Umbilical cord (tissue), 2 donors: ENCODE measurements at places on chromosomes 6 and 20. TPM values are rescaled to one million over a fixed set of nuclear protein-coding genes. Genes with fewer than 3 reads are reported as not detected.
A peak's percentile ranks its signal among the peaks of the same experiment; 100 is the strongest.

DNA sequence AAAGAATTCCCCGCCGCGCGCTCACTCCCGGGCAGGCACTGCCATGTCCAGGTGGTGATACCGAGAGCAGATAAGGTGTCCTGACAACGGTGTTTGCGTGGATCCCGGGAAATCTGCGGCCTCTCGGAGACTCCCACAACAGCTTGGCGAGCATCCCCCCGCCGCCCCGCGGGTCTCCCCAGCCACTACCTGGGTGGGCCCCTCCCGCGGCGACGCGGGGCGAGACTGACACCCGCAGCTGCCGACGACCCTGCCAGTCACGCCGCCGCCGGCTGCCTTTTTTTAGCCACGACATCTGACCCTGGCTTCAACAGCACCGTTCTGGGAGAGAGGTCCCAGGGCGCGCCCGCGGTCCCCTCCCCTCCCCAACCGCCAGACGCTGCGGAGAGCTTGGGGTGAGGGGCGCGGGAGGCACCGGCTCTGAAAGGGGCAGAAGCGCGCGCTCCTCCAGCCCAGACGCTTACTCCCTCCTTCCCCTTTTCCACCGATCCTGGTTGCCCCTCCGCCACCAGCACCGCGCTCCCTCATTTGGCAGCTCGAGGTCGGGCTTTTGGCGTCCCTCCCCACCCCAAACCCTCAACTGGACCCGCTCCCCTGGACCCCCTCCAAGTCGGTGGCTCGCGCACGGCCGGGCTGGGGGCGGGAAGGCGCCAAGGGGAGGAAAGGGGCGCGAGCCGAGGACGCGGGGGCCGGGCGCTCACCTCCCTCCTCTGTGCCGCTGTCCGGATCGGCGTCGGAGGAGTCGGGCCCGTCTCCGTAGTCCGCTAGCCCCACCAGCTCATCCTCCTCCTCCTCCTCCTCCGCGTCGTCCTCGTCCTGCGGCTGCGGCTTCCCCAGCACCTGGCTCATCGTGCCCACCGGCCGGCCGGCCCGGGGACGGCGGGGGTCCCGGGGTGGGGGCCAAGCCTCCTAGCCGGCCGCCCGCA, 665 bp downstream of the RRAGD start:
- DNase-seq, result peak; percentile 21

DNA sequence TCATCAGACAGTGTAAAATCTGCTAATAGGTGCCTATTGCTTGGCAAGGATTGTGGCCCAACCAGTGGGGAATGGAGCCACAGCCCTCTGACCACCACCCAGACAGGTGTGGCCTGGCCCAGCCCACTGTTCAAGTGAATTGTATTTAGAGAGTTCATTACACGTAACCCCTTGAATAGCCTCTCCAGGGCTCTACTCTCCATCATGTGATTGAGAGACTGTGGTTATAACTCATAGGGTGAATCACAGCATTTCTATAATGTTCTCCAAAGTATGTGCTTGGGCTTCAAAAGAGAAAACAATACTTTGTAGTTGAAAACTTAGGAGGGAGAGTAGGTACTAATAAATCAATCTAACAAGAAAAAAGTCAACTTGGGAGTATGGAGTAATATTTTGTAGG, 38.4 kb downstream of the ALDH8A1 start:
- DNase-seq, result no peak

DNA sequence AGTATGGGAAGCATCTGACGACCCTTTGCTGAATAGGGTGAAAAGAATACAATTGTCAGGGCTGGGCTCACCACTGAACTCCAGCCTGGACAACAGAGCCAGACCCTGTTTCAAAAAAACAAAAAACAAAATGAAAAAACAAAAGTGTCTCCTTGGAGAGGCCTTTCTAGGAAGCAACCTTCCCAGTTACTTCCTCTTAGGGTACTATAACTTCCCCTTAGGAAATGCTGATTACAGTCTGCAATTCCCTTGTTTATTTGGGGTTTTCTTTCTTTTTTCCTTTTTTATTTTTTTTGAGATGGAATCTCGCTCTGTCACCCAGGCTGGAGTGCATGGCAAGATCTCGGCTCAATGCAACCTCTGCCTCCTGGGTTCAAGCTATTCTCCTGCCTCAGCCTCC, 20.5 kb upstream of the TTPAL start:
- no peak for DNase-seq

DNA sequence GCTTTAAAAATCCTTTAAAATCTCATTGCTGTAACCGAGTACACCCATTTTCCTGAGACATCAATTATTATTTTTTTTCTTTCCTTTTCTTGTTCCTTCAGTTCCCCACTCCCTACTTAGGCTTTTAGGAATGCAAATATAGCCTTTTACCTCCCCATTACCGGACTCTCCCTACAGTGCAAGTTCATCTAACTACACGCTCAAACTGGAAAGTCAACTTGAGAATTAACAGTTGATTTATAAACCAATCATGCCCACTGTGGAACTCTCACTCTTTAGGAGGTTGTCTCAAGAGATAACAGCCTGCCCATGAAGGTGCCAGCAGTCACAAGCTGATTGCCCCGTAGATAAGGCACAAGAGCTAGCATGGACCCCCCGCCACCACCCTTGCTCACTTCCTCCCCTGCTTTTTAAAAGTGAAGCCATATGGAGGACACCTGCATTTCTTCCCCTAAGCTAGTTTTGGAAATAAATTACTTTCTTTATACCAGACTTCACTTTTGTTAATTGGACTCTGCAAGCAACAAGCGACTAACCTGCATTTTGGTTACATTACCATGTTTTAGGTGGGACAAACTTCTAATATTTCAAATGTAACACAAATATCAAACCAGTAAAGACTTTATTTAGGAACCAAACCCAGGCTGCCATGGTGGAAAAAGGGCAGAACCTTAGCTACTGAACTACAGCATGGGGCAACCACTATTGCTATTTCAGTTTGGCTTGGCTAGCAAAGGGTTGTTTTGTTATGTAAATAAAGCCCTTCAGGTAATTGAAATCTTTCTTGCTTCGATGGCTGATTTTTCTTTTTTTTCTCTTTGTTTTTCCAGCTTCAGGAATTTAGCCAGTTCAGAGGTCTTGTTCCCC, 34.9 kb downstream of the UBD start:
- no peak for DNase-seq

DNA sequence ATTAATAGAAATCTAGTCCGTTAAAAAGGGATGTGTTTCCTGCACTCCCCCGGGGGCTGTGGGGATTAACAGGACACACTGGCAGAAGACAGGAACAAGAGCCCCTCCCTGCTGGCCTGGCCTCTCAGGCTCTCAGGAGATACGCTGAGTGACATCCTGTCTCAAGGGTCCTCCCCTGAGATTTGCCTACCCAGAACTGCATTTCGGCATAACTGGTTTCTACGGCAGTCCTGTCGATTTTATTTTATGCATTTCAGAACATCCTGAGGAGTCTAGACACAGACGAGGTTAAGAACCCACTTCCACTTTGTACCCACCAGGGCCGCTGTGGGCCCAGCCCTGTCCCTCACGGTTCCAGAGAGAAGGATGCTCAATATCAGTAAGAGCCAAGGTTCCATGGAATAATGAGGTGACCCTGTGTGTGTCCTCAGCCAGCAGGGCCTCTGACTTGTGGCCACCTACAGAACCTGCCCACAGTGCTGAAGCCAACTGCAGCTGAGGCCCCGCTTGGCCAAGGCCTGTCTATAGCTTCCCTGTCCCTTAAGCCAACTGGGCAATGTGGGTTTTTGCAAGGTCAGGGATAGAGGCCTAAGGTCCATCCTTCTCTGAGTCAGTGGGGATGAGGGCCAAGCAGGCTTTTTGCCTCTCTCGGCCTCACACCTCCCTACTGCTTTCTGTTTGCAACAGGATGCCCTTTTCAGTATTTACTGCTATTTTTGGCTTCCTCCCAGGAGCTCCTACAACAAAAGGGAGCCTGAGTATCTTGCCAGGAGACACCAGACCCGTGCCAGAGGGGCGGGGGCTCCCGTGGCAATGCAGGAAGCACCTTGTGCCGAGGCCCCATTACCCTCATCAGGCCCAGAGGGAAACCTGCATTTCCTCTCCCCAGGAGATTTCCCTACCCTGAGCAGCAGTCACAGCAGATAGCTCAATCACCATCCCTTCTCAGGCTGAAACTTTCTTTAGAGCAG, 14.7 kb downstream of the UQCC2 start:
- DNase-seq, result peak; percentile 47

DNA sequence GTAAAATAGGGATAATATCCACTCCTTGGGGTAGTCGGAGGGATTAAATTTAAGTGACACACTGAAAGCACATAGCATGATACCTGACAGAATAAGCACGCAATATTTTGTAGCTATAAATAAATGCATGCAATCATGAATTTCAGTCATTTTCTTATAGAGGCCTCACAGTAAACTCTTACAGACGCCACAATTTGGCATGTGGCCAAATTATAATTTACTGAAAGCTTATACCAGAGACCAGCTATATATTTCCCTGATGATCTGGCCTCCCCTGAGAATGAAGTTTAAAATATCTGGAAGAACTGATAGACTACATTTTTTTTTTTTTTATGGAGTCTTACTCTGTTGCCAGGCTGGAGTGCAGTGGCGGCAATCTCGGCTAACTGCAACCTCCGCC, 40.9 kb downstream of the QRSL1 start:
- no peak for DNase-seq

DNA sequence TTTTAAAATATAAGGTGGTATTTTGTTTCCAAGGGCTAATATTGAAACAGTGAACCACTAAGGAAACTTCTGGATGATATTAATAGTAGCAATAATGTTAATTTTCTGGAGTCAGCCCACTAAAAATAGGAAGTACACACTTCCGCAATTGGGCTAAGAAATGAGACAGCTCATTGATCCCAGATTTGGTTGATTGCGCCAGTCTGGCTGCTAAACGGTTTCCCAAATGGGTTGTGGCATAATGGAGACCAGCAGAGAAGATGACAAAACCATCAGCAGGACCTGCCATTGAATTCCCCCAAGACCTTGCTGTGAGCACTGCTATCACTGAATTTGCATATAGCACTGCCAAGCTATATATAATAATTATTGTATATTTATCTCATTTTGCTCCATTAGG, 71.2 kb upstream of the SGK1 start:
- no peak for DNase-seq

- no peak for DNase-seq
Measured at GRCh38 chr20:38129893-38130609, 35.0 kb downstream of the TGM2 start.

The BMP6 gene
- 144 TPM for total RNA-seq

The HTR1E gene
- 1.9 TPM for total RNA-seq
